ENCODE measurements at places on chromosomes 7 and 10.

- peak; percentile 96 for DNase-seq
These were observed 80.3 kb upstream of the SCIN start for GRCh38 chr7:12490107-12490688.

DNA sequence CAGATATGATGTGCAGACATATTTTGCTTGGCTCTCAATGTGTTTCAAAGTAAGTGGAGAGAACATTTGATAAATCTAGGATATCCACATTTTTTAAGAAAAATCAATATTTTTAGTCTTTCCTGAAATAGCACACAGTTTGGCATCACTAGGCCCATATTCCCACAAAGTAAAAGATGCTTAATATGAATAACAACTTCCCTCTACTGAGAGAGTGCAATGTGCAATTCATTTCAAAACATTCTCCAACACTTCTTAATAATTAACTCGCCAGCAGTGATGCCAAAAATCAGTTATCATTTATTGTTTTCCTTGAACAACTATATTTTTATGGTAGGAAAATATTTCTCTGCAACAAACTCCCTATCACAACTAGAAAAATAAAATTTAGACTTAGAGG lies 800.2 kb upstream of the MBL2 start:
- DNase-seq = no peak

GRCh38 chr7:140726281-140726680 lies 29.8 kb downstream of the NDUFB2 start:
- no peak for DNase-seq

GRCh38 chr7:136693166-136694119 lies 175.0 kb upstream of the CHRM2 start:
- no peak for DNase-seq

GRCh38 chr10:71731791-71732190 lies 12.2 kb upstream of the C10orf105 start:
- DNase-seq = no peak

GRCh38 chr7:114622221-114622620 lies 207.6 kb downstream of the FOXP2 start:
- DNase-seq = peak; percentile 89

- no peak for DNase-seq
These were observed 8.9 kb downstream of the FLNC start for GRCh38 chr7:128838981-128839731.

- peak; percentile 33 for DNase-seq
These were observed 44.8 kb downstream of the KBTBD2 start for GRCh38 chr7:32846630-32847225.

DNA sequence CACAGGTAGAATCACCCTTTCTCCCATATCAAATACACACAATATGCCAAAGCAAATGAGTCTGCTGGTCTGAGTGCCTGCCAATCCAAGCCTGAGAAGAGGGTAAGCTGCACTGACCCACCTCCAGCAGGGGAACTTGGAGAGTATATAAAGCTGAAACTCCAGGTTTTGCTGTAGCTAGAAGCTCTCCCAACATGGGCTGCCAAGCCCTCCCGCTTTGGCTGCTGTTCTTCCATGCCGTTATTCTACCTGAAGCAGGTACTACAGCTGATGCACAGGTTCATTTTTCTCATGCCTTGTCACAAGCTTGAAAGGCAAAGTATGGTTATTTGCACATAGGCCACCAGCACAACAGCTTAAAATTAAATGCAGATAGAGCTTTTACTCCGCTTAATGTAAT lies 21.5 kb upstream of the C10orf120 start:
- DNase-seq = no peak

DNA sequence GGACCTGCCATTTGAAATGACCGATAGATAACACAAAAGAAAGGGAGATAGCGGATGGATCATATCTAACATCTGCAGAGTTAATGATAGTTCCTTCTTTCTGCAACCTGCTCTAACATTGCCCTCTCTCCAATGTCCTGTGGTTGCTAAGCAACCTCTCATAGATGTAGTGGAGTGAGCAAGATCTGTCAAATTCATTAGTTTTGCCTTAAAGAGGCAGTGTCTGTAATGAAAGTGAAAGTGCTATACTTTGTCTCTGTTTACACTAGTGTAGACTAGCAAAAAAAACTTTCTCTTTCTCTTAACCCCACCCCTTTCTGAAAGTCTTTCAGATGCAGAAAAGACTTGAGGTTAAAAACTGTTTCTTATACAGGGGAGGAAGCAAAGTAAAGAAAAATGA lies 1196.9 kb downstream of the SORCS3 start:
- no peak for DNase-seq

DNA sequence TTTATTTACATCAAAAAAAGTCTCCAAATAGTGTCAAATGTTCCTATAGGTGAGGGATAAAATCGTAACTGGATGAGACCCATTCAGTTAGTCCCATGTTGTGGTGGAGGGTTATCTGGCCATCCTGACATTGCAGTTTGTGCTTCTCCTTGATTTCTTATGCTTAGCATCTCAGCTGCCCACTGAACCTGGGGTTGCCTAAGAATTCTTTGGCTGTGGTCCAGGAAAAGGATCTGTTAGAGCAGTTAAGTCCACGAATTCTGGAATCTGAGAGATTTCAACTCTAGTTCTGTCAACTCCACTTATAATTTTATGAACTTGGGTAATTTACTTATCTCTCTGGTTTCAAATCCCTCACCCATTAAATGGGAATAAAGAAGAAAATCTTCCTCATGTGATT lies 1673.4 kb downstream of the REEP3 start:
- DNase-seq = no peak

DNA sequence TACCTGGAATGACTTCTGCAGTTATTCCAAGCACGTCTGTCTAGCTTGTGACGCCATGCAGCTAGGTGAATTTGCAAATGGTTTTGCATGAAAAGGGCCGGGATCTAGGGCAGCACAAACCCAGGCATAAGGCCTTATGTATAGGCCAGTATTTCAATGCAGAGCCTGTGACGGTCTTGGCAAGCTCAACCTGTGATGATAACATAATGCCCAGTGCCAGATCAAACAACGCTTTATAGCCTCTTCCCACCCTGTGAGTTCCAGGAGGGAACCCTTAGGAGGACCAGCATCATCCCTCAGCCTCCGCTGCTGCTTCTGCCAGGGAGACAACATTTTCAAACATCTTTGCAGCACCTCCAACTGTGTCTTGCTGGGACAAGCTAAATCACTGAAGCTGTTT lies 390.7 kb downstream of the INHBA start:
- no peak for DNase-seq

DNA sequence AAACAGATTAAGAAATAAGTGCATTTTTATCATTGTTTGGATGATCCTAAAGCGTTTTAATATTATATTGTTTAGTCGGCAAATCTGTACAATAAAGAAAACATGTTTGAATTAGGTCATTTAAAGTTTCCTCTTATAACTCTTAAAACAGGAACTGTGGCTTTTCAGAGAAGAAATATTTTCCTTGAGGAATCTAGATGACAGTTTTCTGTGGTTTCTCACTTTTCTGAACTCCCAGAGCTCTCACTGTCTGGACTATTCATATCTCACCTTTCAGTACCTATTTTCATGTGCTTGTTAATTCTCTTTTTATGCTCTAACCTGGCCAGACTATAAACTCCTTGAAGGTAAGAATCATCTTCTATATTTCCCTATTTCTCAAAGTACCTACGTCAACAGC lies 135.1 kb downstream of the CHN2 start:
- no peak for DNase-seq

GRCh38 chr7:23299770-23300300 lies 696 bp downstream of the MALSU1 start:
- DNase-seq = no peak

DNA sequence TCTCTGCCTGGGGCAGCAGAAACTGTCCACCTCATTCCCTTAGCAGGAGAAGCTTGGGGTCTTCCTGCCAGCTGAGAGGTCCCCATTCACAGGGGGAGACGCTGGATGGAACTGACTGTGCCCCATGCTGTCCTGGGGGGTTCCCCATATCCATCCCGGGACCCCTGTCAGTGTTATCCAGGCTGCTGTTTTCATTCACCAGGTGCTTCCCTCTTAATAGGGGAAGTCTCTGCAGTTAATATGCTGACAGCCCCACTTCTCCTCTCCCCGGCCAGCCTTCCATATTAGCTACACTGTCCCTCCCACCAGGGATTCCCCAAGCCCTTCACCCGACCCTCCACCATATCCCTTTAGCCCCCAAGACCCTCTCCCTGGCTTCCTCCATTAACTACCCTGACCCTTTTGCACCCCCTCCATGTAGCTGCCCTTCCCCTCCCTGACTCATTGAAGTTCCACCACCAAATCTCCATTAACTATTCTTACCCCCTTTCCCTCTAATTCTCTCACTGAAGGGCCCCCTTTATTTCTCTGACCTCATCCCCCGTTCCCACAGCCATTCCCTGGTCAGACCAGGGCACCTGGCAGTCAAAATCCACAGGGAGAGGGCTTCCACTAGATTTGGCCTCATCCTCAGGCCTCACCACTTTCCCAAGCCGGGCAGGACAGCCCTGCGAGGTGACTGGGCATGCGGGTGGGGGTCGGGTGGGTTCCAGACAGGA lies 92.0 kb upstream of the PAX2 start:
- DNase-seq = no peak

DNA sequence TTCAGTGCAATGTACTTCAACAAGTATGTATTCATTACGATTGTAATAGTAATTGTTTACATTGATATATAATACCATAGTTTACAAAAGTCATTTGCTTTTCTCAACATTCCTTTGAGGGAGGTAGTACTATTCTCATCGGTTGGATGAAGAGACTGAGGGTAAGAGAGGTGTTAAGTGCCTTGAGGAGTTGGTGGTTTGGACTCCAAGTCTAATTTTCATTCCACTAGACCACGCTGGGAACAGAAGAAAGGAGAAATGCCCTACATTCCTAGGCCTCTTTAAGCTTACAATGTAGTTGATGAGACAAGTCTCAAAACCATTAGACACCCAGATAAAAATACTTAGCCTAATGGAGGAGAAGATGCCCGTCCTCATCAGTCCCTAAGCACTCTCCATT lies 28.6 kb downstream of the CDK1 start:
- DNase-seq = no peak

DNA sequence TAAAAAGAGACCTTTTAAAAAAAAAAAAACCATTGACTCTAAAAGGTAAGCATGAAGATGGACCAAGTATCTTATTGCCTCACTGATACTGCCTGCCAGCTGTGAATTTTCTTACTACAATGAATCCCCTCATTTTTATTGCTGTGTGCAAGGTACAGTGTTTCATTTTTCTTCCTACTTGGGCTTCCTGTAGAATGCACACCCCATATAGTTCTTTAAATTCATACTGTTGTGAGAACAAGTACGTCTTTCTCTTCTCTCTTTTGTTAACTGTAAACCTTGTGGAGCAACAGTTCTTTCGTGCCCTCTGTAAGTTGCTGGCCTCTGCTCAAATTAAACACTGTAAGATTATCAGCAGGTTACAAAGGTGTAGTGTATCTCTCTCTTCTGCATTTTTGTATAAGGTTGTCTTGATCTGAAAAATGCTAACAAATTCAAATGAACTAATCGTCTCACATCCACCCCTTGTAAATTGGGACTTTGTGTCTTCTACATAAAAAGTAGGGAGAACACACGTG lies 105.6 kb downstream of the VTI1A start:
- DNase-seq = no peak

- DNase-seq = no peak
These were observed 2.4 kb downstream of the SFMBT2 start for GRCh38 chr10:7408291-7409044.

DNA sequence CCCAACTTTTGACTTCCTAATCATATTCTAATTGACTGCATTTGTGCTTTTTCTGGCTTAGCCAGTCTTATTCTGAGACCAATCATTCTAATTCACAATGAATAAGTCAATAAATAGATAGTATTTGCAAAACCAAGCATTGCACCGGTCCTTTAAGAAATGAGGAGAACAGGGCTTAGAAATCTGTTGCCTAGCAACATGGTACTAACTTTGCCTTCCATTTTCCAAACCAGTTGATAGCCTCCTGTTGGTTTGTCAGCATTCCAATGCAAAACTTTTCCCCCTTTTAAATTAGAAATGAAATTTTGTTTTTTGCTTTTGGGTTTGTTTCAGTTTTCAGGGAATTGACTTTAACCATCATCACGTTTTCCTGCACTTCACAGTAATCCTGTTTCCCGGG lies 603.5 kb upstream of the NRP1 start:
- no peak for DNase-seq

GRCh38 chr10:11616021-11616420 lies 4.6 kb upstream of the USP6NL start:
- no peak for DNase-seq

GRCh38 chr7:74343281-74344131 lies 54.3 kb downstream of the CLIP2 start:
- DNase-seq = no peak

GRCh38 chr10:108104551-108105156 lies 940.1 kb upstream of the SORCS1 start:
- DNase-seq = no peak

DNA sequence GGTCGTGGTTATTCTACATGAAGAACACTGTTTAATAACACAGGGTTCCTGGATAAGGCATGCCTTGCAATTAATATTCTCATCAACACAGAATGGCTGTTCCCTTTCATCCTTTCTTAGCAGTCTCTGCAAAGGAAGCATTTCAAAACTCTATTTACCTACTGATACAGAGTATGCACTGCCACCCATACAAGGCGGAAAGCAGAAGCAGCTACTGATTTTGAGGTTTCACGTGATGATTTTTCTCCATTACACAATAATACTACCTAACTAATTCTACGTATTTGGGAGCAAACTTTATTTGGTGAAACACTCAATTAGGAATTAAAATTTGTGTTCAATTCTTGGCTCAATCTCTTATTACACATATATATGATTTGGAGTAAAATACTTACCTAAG lies 43.0 kb upstream of the COL1A2 start:
- DNase-seq = no peak

DNA sequence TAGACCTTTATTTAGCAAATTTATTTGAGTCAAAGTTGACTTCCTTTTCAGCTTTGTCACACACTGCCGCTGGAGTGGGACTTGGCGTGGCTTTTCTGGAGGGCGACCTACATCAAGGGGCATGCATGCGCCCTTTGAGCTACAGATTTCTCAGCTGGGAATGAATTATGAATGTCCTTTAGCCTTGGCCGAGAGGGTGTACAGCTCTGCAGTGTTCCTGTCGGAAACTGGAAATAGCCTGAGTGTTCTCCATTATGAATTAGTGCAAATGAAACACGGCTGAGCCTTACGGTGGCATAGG lies 79.7 kb downstream of the GLRX3 start:
- no peak for DNase-seq

- DNase-seq = no peak
These were observed 33.9 kb upstream of the ZNF273 start for GRCh38 chr7:64869121-64869725.
